NCI-H446 treated with DMSO at 0.1 percent for 48 hours (cell line): ENCODE measurements at places on chromosomes 2 and 18.

- DNase-seq = no peak
These were observed 43.4 kb upstream of the ANKRD62 start for GRCh38 chr18:12049978-12050811.

- DNase-seq = no peak
These were observed 83.2 kb downstream of the CELF4 start for GRCh38 chr18:37482433-37482832.

- DNase-seq = no peak
These were observed 186.1 kb downstream of the TWIST2 start for GRCh38 chr2:239033801-239034560.

- no peak for DNase-seq
These were observed 26.3 kb downstream of the MBP start for GRCh38 chr18:77106331-77106730.

GRCh38 chr18:31680831-31681568 is 3.4 kb downstream of the B4GALT6 start:
- no peak for DNase-seq

- no peak for DNase-seq
These were observed 23.4 kb upstream of the ITGA6 start for GRCh38 chr2:172403881-172404468.

DNA sequence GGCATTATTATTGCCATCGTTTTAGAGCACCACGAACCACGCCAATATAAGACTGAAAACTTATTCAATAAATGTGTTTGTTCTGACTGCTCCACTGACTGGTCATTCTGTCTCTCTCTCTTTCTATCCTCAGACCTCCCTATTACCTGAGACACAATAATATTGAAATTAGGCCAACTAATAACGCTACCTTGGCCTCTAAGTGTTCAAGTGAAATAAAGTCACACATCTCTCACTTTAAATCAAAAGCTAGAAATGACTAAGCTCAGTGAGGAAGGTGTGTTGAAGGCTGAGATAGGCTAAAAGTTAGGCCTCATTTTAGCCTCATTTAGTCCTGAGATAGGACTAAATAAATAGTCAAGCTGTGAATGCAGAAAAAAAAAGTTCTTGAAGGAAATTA is 38.8 kb downstream of the G6PC2 start:
- no peak for DNase-seq
